Activated T-cell treated with anti-CD3 and anti-CD28 coated beads for 24 hours (primary cell): ENCODE measurements at places on chromosomes 3 and 15.
A peak's percentile ranks its signal among the peaks of the same experiment; 100 is the strongest.

- DNase-seq: no peak
Observed at GRCh38 chr3:128341659-128342395, 124.9 kb downstream of the DNAJB8 start.

DNA sequence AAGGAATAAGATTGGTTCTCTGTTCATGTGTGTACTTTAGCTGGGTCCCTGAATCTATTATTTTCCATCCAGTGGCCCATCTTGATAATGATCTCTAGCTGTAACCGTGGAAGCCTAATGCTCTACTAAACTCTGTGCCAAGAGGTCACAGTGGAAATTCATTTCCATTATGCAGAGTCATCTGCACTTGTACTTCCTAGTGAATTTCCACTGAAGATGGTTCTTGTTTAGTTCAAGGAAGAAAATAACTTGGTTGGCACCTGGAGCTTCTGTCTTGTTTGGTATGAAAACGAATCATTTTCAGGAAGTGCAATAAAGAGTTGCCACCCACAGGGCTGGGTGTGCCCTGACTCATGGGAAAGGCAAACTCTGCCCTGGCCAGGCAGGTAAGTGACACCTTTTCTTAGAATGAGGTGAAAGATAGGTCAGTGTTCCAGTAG lies 10.3 kb downstream of the LPP start:
- DNase-seq: no peak

GRCh38 chr3:72722930-72723726 lies 125.1 kb downstream of the SHQ1 start:
- peak; percentile 4 for DNase-seq

DNA sequence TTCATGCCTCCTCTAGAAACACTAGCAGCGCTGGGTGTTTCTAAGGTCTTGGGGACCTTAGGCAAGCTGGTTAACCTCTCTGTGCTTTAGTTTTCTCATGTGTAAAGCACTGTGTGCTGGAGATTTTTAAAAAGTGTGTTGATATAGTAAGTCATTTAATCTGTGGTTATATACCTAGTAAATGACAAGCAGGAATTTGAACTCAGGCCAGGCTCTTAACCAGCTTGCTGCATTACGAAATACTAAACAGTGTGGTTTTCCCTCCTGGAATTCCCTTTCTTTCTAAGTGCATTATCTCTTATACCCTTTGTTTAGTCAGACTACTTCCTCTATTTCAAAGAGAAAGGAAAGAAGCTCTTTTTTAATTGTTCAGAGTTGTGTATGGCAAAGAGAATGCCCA lies 26.5 kb downstream of the NEO1 start:
- no peak for DNase-seq

GRCh38 chr3:64627471-64628321 lies 60.1 kb downstream of the ADAMTS9 start:
- no peak for DNase-seq

- DNase-seq: no peak
Observed at GRCh38 chr3:62373714-62374333, 474 bp upstream of the FEZF2 start.

DNA sequence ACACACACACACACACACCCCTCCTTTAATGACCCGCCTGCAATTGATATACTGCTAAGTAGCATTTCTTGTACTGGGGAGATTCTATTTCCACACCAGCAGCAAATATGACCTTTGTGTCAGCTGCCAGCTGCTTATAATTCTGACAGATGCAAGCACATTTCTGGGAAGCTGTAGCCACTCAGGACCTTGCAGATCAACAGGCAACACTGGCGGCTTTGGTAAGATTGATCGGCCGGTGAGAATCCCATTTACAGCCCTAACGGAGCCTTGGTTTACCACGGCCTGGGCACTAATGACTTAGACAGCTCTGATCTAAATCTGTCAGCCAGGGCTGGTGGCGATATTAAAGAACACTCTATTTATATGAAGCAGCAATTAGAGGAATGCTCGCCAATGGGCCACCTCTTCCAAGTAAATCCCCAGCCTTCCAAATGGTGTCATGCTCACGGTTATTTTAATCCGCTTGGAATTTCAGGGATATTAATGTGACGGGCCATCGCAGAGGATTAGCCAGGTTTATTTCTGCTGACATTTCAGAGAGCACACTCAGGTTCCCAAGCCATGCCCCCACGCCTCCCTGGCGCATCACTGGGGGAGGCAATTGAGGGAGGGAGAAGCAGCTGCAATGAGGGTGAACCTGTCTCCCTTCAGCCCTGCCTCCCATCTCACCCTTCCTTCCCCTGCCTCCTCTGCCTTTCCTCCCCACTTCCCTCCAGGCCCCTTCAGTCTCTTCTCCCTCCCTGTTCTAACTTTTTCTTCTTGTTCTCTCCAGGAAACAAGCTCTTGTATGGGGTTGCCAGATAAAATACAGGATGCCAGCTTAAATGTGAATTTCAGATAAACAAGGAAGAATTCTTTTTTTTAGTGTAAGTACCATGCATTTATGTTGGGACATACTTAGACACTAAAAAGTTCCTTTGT lies 287.0 kb downstream of the TLE3 start:
- DNase-seq: no peak

- no peak for DNase-seq
Observed at GRCh38 chr3:95277613-95278012, 1214.8 kb downstream of the NSUN3 start.

DNA sequence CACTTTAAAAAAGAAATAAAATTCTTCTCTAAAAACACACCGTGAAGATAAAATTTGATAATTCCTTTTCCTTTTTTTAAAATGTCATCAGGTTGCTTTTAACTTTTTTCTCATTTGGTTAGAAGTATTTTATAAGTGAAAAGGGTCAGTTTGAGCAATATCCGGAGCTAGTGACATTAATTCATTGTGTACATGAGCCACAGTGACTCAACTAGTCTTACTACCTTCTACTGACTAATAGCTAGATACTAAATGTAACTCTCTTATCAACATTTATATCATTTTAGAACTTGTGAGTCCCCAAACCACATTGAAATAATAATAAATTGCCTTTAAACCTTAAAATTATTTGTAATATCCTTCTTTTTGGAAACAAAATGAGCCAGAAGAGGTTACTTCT lies 101.2 kb upstream of the ZBTB20 start:
- DNase-seq: no peak

- DNase-seq: no peak
Observed at GRCh38 chr3:12629560-12629959, 34.4 kb downstream of the RAF1 start.

DNA sequence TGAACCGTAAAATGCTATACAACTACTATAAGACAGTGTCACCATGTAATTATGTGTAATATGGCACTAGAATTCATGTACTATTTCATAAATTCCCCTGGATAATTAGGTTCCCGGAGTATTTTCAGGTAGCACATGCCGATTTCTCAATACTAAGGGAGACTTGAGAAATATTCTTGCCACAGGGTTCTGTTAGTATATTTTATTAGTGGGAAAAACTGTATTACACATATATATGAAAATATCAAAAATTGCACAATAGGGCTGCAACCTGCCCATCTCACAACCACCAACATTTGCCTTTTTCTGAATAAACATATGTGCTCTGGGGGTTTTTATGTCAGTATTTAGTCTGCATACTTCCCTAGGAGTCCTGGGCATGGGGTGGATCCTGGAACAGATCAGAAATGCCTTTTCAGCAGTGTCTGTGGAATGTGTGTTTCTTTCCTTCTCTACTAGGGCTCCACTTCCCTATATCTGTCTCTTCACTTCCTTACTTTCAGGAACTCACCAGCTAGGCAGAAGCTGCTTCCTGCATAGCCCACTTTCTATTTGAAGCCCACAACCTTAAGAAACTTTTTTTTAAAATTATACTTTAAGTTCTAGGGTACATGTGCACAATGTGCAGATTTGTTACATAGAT lies 87.5 kb downstream of the RPL39L start:
- no peak for DNase-seq

DNA sequence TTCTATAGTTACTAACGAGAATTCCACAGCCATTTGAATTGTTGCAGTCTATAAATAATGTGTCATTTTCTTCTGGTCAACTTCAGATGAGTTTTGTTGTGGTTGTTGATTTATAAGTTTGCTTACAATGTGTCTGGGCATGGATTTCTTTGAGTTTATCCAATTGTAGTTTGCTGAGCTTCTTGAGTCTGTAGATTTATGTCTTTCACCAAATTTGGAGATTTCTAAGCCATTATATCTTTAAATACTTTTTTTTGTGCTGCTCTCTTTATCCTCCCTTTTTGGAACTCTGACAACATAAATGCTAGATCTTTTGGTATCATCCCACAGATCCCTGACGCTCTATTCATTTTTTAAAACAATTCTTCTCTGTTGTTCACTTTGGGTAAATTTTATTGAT lies 63.2 kb upstream of the NDUFB4 start:
- no peak for DNase-seq

DNA sequence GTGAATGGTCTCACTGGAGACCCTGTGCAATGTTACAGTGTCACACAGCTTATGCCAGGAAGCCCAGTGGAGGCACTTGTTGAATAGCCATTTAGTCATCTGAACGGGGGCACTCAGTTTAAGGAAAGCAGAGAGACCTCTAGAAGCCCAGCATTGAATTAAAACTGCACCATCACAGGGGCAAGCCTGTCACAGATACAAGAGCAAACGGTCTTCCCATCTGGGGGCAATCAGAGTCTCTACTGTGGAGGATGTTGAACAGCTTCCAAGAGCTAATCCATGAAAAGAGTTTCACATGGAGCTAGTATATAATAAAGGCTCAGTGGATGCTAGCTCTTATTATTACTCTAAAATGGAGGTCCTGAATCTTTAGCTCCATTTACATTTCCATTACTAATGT lies 553.7 kb upstream of the ARRDC4 start:
- no peak for DNase-seq

DNA sequence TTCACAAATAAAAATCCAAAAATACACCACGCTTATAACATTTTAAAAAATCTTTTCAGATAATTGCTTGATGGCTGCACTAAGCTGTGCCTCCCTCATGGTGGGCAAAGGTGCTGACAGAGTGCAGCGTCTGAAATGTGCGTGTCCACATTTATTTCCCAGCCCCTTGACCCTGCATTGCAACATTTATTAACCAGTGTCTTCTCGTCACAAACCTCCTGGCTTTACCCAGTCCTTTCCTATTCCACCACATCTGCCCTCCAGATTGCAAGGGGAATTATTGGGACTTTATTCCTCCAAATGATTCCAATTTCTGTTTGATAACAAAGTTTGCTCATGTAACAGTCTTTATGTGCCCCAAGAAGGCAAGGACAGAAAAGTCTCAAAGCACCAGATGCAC lies 5.5 kb downstream of the RASGRP1 start:
- DNase-seq: no peak

DNA sequence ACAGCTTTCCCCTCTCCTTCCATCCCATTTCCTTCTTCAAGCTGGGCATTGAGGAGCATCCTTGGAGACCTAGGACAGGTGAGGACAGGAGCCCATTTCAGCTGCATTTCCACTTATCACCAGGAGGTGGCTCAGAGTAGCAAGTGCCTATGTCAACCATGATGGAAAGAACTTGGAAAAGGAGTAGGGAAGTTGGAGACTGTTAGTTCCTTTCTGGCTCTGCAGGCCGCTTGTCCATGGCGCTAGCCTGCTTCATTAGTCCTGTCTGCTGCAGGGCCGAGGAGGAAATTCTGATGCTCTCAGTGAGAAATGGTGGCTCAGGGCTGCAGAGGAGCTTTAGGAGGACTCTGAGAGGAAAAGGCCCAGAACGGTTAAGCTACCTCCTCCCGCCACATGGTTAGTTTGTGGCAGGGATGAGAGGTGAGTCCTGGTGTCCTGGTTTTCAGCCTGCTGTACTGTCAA lies 7.0 kb upstream of the CD276 start:
- peak; percentile 26 for DNase-seq

DNA sequence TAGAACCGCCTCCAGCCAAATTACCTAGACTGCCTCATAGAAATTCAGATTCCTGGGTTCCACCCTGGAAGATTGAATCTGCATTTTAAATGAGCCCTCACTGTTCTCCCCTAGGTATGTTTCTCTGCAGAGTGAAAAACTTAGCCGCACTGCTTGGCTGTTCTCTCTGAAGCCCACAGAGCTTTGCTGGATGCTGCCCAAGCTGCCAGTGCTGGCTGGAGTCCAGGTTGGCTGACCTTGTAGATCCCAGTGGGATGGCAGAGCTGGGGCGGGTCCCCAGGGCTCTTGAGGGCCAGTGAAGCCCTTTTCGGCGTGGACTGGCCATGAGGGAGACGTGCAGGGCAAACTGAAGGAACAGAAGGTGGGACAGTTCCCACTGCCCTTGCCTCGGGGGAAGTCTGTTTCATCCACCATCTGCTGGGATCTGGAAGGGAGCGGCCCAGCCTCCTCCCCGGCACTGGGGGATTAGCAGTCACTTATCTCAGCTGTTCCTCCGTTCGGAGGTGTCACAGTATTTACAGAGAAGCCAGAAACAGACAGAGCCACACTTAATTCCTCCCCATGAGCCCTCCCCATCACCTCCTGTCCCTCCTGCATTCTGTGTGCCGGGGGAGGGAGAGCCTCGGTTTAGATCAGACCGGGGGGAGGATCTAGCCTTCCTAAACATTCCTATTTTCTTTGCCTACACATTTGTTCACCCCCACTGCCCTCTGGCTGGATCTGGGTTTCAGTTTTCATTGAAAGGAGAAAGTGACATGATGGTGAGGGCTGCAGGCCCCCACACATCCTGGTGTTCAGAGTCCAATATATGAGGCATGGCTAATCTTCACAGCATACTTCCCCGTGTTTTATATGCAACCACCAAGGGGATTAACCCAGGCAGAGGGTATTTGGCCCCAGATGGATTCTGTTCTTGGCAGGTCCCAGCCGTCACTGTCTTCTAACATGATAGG lies 4.1 kb upstream of the ACTC1 start:
- no peak for DNase-seq

- DNase-seq: no peak
Observed at GRCh38 chr3:188531210-188531609, 377.3 kb downstream of the LPP start.

DNA sequence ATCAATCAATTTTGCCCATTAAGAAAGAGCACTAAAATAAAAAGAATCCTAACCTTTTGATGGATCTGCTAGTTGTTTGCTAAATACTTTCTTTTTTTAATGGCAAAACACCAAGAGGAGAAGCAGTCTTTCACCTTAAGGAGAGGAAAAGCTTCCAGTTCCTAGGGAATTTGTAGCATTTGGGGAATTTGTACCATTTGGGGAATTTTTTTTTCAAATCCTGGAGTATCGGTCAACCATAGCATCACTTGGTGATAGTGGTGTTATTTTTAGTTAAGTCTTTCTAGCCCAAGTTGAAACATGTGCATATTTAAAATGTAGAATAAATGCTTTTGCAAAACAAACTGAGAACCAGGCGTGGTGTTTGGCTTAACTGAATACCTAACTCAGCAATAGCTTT lies 117.5 kb upstream of the SEMA6D start:
- DNase-seq: no peak

GRCh38 chr3:171772427-171773056 lies 37.7 kb downstream of the PLD1 start:
- DNase-seq: peak; percentile 27

- no peak for DNase-seq
Observed at GRCh38 chr15:59208613-59209249, 2.1 kb downstream of the LDHAL6B start.
